ENCODE measurements at places on chromosomes 16 and 17. TPM values are rescaled to one million over a fixed set of nuclear protein-coding genes. Genes with fewer than 3 reads are reported as not detected.
A peak's percentile ranks its signal among the peaks of the same experiment; 100 is the strongest.

The FKBP10 gene
- 35.1 TPM for total RNA-seq

- DNase-seq = no peak
These were observed 10.2 kb downstream of the CLUH start for GRCh38 chr17:2701161-2701995.

GRCh38 chr16:86946981-86947380, 368.6 kb downstream of the FOXL1 start:
- no peak for DNase-seq

DNA sequence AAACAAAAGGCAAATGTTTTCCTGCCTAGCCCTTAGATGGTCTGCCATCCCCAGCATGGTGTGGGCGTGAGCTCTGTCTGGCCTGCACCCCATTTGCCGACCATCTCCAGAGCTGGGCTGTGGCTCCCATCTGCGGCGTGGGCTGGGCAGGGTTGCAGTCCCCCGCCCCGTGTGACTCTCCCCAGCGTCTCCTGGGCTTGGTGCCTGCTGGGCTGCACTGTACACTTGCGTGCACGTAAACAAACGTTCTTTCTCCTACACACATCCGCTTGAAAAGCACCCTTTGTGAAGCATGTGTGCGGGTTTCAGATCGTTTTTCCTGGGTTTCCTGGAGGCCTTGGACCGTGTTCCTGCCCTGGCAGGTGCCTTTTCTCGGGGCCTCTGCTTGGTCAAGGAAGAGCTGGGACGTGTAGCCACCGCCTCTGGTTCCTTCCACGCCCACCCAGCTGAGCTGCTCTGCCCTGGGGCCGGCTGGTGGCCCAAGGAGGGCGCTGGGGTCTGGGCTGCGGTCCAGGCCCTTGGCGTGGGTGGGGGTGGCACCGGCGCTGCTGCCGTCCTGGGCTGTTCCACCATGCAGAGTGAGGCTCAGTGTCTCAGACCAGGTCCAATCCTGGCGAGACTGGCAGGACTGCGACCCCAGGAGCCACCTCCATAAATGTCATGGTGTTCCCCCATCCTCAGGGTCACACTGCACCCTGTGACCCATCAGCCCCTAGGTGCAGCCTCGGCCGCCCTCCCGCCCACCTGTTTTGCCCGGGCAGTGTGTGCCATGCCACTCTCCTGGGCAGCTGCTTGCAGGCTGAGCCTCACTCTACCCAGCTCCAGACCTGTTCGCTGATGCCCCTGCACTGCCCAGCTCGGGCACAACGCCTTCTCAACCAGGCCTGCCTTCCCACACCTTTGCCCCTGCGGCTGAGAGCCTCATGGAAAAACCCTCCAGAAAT, 9.9 kb upstream of the BAIAP3 start:
- no peak for DNase-seq

DNA sequence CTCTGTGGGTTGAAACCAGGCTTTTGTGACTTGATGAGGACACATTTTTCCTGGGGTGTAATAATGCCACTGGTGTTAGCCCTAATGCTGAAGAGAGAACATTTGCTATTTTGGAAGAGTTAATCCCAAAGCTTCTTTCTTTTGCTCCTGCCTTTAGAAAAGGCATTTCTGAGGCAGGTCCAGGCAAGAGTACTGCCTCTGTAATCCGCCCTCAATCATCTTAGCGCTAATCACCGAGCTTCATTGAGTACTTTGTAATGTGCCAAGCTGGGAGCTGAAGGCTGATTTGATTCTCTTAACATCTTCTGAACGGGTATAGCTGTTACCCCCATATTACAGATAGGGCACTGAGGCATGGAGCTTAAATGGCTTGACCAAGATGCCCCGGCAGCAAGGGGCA, 60.3 kb downstream of the AKAP1 start:
- DNase-seq = no peak

GRCh38 chr17:32114536-32114935, 27.8 kb upstream of the RHOT1 start:
- no peak for DNase-seq

DNA sequence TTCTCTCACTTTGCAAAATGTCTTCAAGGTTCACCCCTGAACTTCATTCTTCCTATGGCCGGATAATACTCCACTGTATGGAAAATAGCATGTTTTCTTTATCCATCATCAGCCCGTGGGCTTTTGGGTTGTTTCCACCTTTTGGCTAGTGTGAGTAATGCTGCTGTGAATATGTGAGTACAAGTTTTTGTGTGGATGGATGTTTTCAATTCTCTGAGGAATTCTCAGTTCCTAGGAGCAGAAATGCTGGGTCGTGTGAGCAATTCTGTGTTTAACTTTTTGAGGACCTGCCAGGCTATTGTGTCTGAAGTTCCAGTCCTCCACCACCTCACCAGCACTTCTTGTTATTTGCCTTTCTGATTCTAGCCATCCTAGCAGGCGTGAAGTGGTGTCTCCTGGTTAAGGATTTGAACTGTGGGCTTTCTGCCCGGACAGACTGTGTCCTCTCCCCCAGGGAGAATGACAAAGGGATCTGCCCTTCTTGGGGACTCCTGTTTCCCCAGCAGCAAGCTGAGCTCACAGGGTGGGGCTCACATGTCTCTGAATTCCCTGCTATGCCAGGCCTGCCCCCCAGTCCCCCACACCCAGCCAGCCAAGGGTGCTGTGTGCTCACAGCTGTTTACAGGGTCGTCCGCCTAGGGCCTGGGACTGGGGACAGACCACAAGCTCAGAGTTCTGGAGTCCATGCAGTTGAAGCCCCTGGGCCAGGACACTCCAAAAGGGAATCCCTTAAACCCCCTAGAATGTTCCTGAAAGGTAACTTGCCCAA, 92.2 kb upstream of the CIBAR2 start:
- DNase-seq = no peak

The HOXB6 gene
- total RNA-seq = 2.6 TPM

The AMFR gene
- total RNA-seq = 153 TPM

The TERB1 gene
- not detected for total RNA-seq

The KRT9 gene
- total RNA-seq = not detected

The CLEC3A gene
- total RNA-seq = not detected

DNA sequence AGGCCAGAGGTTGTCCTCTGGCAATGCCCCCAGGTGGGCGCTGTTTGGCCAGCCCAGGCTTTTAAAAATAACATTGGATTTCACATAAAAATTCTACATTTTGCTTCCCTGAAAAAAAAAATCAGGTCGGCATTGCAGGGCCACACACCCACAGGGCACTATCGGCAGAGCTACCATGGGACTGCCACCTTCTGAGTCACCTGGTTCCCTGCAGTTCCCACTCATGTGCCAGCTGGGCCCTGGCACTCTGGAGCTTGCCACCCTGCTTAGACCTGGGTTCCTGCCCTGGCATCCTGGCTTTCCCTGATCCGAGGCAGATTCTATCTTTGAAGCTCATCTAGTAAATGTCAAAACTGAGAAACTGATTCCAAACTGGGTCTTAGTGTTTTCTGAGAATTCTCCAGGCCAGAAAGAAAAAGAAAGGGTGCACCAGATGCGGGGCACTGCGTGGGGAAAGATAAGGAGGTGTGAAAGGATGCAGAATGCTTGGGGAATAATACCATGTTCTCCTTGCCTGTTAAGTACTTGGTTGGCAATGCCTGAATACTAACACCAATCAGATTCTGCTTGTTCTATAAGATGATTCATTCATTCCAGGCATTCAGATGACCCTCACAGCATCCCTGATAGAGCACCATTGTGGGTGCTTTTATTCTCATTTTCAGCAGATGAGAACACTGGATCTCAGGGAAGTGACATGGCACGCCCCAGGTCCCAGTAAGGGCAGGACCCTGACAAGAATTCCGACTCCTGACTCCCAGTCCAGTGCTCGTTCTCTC, 51.8 kb downstream of the RAI1 start:
- no peak for DNase-seq

DNA sequence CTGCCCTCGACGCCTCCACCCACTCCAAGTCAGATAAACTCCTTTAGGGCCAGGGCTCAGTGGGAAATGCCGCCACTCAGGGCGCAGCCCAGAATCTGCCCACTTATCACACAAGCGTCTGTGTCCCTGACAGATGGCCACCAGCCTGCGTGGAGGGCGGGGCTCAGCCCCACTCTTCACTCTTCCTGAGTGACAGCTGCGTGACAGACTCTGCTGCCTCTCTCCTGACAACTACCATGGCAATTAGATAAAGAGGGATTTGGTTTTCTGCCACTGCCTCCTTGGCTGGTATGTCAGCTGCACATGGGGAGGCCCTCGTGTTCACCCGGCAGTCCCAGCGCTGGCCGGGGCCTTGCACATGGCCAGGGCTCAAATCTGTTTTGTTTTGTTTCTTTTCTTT, 96.2 kb downstream of the RTN4RL1 start:
- peak; percentile 61 for DNase-seq

The TMEM186 gene
- 6.3 TPM for total RNA-seq

GRCh38 chr17:75906143-75906884, 1.6 kb upstream of the MRPL38 start:
- no peak for DNase-seq
